Sigmoid colon (tissue), 7 donors: ENCODE measurements at places on chromosomes 2 and 18. TPM values are rescaled to one million over a fixed set of nuclear protein-coding genes. Genes with fewer than 3 reads are reported as not detected.
A peak's percentile ranks its signal among the peaks of the same experiment; 100 is the strongest.

GRCh38 chr2:208783184-208783583 is 376.6 kb downstream of the PTH2R start:
- no peak for DNase-seq

DNA sequence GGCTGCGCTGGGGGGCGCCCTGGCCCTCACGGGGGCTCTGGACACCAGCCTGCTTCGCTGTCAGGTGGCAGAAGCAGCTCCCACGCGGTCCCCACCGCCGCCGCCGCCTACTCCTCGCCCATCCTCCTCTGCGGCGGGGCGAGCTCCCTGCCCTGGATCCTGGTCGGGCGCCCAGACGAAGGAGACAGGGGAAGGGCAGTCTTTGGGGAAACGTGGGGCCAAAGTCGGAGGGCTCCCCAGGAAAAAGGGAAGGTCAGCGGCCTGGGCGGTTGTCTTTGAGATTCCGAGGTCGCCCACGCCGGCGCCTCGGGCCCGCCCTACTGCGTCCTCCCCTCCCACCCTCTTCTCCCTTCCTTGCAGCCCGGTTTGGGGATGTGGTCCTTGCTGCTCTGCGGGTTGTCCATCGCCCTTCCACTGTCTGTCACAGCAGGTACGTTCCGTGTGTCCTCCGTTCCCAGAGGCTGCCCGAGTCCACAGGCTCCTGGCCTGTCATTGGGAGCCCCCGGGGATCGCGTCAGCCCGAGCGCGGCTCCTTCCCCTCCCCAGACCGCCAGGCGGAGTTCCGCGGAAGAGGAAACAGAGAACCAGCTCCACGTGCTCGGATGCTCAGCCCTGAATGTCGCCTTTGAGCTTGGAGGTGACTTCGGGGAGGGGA is 800 bp downstream of the IL1RL2 start:
- peak; percentile 79 for DNase-seq

Gene ITSN2
- polyA plus RNA-seq, result 27.0 TPM

Gene PLB1
- polyA plus RNA-seq, result 1.4 TPM

DNA sequence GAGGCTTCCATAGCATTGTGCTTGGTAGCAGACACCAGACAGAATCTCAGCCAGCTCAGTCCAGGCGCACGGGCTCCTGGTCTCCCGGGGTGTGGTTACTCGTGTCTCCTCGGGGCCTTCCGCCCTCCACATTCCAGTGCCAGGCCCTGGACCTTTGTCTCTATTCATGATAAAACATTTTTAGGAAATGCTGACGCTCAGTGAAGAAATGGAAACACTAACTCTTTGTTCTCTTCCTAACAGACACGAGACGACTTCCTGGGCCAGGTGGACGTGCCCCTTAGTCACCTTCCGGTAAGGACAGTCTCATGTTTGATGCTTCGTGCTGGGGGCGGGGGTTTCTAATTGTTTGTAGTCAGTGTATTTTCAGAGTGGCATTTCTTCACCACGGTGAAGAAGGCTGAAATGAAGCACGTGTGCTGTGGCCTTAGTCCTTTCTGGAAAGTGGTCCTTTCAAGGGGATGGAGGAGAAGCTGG is 271.8 kb downstream of the NEDD4L start:
- no peak for DNase-seq

Gene GALM
- 45.1 TPM for polyA plus RNA-seq

GRCh38 chr18:55523001-55523400 is 65.0 kb downstream of the TCF4 start:
- DNase-seq, result no peak

Gene GCG
- 9.0 TPM for polyA plus RNA-seq

Gene PLCL1
- 3.0 TPM for polyA plus RNA-seq

- no peak for DNase-seq
Measured at GRCh38 chr2:219228041-219228910, 1.2 kb downstream of the ATG9A start.

DNA sequence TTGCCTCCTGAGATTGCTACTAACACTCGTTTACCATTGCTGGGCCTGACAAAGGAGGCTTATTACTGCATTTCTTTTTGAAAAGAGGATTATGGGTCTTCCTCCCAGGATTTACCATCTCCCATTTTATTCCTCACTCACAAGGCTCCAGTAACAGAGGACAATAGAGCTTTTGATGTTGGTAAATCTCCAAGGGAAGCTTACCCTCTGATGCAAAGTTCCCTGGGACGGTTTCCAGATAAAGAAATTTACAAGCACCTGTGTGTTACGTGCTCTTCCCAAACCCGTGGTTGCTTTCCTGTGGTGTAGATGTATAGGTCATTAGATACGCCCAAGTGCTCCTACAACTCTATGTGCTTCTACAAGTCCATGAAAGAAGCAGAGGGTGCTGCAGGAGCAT is 17.1 kb downstream of the VSNL1 start:
- no peak for DNase-seq

GRCh38 chr2:219289195-219289536 is 10.0 kb downstream of the DNAJB2 start:
- DNase-seq, result peak; percentile 4

Gene IRS1
- 7.6 TPM for polyA plus RNA-seq

DNA sequence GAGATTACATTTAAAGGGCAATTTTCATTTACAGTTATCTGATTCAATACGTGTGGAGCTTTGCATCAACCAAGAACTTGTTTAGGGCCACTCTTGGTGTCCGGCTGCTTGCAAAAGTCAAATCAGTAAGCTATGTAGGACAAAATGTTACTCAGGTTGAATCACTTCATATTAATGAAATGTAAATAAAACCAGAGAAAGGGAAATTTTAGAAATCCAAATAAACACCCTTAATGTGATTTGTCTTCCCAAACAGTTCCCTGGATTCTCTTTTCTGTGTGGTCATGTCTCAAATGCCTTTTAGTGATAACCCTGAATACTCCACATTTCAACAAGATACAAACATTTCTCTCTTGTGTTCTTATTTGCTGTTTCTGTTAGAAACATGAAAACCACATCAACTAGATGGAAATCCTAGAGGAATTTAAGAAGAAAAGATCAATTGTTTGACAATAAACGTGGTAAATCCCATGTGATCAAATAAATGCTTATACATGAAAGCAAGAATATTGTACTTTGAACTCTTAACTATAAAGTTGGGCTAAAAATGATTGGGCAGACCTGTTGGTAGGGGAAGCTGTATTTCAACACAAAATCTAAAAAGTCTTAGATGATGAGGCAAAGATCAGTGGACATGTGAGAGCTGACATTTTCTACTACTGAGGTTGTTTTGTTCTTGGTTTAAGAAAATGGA is 101.3 kb downstream of the CDC42EP3 start:
- no peak for DNase-seq

- no peak for DNase-seq
Measured at GRCh38 chr2:241888641-241889040, 19.1 kb downstream of the RTP5 start.

Gene CENPA
- polyA plus RNA-seq, result 3.2 TPM

GRCh38 chr2:145985517-145985916 is 1465.6 kb upstream of the ZEB2 start:
- DNase-seq, result no peak

Gene EVX2
- polyA plus RNA-seq, result not detected

GRCh38 chr2:102506743-102507142 is 33.7 kb downstream of the SLC9A4 start:
- no peak for DNase-seq

Gene GRHL1
- polyA plus RNA-seq, result under 0.01 TPM

- no peak for DNase-seq
Measured at GRCh38 chr2:29755829-29756228, 165.6 kb downstream of the ALK start.

DNA sequence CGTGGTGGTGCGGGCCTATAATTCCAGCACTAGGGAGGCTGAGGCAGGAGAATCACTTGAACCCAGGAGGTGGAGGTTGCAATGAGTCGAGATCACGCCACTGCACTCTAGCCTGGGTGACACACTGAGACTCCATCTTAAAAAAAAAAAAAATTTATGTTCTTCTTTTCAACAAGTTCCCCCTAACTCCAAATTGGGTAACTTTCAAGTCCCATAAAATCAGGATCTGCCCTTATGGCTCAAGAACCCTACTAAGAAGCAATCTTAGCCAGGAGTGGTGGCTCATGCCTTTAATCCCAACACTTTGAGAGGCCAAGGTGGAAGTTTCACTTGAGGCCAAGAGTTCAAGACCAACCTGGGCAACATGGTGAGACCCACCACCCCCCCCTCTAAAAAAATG is 30.3 kb upstream of the TLK1 start:
- DNase-seq, result no peak

Gene UGT1A5
- 0.22 TPM for polyA plus RNA-seq

DNA sequence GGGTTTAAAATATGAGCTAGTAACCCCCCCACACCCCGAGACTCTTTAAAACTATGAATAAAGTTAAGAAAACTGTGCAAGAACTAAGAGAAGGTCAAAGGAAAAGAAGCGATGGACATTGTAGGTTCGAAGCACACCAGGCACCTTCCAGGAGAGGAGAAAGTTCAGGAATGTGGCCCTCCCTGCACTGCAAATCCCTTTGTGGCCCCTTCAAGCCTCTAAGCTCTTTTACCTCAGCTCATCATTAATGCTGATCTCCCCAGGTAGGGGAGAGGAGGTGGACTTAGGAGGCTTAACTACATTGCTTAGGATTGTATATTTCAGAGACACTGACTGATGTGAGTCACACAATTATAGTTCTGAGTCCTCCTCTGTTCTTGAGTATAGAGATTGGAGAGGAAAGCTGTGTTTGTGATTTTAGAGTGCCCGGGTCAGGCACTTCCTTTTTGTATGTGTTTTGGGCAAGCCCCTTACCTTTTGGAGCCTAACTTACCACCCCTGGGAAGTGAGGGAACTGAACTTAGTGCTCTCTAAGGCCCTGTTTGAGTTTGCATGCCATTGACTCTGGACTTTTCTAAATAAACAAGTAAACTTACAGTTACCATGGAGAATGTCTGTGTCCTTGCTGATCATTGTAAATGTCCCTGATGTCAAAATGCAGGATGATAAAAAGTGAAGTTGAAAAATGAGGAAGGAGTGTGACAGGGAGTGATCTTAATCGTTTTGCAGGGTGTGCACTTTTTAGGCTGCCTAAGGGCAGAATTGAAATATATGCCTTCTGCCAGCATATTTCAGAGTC is 140.8 kb upstream of the ZEB2 start:
- no peak for DNase-seq

Gene CTIF
- 3.9 TPM for polyA plus RNA-seq

DNA sequence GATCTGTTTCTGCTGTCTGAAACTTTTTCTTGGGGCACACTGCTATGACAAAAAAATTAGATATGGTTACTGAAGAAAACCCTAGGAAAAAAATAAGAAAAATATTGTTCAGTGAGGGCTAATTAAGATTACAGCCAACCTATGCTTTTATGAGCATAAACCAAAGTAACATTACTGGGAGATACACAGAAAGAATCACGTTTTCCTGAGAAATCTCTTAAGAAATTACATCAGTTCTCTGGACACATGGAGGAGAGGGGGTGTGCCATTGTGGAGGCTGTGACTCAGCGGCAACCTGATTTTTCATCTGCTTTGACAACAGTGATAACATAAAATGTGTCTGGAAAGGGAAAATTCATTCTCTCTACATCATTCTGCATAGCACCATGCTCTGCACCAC is 13.4 kb upstream of the NMI start:
- DNase-seq, result no peak
